ENCODE measurements at places on chromosomes 1 and 21.

- DNase-seq, result no peak
Measured at GRCh38 chr1:20202166-20202565, 15.8 kb upstream of the PLA2G2C start.

DNA sequence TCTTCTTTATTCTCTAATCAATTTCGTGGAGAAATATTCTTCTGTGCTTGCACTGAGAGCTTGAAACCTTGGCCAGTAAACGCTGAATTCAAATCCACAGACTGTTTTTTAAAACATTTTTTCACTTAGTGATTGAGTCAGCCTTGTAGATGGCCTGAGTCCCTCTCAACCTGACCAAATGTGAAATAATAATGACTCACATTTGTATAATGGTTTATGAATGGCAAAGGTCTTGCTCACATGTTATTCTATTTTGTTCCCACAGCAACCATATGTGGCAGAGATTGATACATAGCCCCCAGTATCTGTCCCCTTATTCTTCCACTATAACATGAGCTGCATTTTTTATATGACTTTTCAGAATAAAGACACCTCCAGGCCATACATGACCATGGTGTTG lies 47.8 kb upstream of the CCDC190 start:
- DNase-seq, result no peak

- DNase-seq, result no peak
Measured at GRCh38 chr1:244205171-244205570, 154.1 kb downstream of the ZBTB18 start.

DNA sequence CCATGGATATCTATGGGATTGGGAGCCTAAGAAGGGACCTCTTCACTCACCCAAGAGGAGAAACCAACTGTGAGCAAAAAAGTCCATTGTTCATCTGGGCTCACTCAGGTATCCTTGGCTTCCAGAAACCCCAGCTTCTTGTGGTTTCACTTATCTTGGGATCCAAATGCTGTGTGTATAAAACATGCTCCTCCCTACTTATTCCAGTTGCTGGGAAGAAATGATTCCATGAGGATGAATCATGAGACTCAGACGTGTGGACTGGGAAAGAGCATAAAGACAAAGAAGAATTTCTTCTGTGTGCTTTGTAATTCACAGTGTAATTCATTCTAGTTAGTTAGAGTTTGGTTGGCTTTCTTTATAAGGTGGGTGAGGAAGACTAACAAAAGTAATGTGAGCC lies 283.7 kb downstream of the ZNF648 start:
- no peak for DNase-seq

DNA sequence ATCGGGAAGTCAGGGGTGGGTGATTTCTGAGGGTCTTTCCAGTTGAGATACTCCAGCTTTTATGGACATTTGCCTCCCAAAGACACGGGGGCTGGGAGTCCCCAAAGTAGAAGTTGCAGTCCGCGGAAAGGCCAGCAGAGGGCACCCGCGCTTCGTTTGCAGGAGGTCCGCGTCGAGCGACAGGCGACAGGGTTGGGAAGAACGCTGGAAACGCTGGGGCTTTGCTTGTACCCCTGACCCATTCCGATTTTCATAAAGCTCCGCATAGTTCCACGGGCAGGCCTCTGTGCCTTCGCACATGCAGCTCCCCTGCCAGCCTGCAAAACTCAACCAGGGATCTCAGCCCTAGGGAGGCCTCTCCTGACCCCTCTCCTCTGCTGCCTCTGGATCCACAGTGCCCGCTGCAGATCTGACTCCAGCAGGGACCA lies 44.2 kb upstream of the LAPTM5 start:
- DNase-seq, result peak; percentile 83

- peak; percentile 56 for DNase-seq
Measured at GRCh38 chr1:110746644-110747259, 72.0 kb upstream of the KCNA3 start.

GRCh38 chr1:211830055-211830327 lies 572 bp downstream of the LPGAT1 start:
- DNase-seq, result peak; percentile 25

- no peak for DNase-seq
Measured at GRCh38 chr1:62989497-62989896, 205.6 kb downstream of the ATG4C start.

GRCh38 chr1:241696815-241697639 lies 44.9 kb downstream of the WDR64 start:
- DNase-seq, result no peak

Data from activated naive CD4-positive, alpha-beta T cell treated with Interleukin-2 at 50 U/mL for 16 hours (primary cell).